Stimulated activated CD4-positive, alpha-beta T cell treated with anti-CD3 and anti-CD28 coated beads, TNF-alpha, amount 100 ng/mL, for 1 hour (primary cell): ENCODE measurements at places on chromosomes 11 and 22.

- no peak for DNase-seq
Observed at GRCh38 chr22:31085928-31086327, 4.8 kb downstream of the SMTN start.

- DNase-seq: no peak
Observed at GRCh38 chr22:22812031-22812905, 75.3 kb upstream of the IGLL5 start.

GRCh38 chr11:65576867-65577755 is 1.3 kb downstream of the EHBP1L1 start:
- no peak for DNase-seq

DNA sequence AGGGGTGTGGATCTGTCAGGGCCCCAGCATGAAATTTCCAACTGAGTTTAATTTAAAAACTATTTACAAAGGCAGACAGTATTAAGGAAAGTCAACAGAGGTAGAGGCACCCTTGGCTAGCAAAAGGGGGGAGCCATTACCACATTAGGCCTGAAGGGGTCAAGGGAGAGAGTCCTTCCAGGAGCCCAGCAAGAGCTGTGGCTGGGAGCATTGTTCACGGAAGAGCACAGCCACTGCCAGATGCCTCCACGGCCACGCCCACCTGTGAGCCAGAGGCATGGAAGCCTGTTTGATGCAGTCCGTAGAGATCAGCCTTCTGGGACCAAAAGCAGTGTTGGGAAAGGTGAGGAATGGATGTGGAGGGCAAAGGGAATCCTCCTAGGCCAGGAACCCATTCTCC is 102.6 kb downstream of the GALNT18 start:
- no peak for DNase-seq

DNA sequence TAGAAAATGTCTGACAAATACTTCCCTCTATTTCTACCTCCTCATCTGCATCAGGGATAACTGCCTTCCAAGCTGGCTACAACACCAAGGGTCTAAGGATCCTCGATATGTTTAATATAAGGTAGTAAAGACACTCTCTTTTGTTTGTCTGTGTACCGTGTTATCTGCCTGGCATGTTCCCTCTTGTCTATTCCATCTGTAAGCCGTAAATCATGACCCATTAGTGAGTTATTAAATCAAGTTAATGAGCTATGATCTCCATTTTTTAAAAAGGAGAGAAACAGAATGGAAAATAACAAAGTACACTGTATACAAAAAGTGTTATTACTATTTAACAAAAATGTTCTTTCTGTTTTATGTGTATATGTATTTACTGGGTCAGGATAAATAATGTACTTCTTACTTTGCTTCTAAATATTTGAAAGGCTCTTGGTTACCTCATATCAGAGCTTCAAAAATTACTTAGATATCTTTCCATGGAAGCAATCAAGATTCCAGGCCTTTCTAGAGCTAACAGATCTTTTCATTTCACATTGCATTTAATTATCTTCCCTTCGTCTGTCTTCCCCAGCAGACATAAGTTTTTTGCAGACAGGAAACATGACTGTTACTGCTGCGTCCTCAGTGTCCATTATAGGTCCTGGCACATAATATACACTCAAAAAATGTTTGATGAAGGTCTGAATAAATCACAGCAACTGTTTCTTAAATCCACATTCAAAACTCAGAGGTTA is 342.6 kb upstream of the CCDC90B start:
- no peak for DNase-seq

DNA sequence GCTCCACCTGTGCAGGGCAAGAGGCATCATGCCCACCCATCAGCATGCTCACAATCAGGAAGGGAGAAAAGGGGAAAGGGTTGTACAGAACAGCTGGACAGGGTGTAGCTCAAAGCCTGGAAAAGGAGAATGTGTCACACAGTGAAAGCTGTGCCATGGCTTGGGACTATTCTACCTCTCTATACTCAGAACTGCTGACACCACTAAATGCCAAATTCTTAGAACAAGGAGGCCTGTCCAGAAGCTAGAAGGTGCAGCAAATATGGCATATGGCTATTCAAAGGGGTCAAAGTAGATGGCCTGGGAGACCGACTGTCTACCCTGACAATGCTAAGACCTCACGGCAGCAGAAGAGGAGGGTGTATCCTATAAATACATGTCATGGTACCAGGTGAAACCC is 12.8 kb downstream of the HPS4 start:
- DNase-seq: no peak

- no peak for DNase-seq
Observed at GRCh38 chr11:112780351-112781087, 180.7 kb upstream of the NCAM1 start.

GRCh38 chr11:12402025-12402424 is 24.7 kb downstream of the PARVA start:
- DNase-seq: no peak

DNA sequence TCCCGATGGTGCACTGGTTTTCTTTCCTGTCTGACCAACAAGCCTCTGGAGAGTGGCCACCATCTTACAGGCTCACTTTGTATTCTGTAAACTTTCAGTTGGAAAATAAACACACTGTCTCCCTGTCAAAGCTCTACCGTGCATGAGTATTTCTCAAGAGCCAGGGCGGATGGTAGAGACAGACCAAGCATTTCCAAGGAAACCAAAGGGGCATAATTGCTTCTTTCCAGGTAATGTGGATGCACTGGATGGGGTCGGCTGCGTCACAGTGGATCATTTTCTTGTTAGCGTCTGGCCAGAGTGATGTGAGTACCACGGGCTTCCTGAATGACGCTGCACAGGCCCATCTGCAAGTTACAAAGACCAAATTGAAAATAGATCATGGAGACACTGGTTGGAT is 5.1 kb upstream of the SEZ6L start:
- no peak for DNase-seq

- no peak for DNase-seq
Observed at GRCh38 chr11:93169950-93170561, 27.7 kb downstream of the SLC36A4 start.

- DNase-seq: no peak
Observed at GRCh38 chr11:73422886-73423285, 46.7 kb downstream of the RELT start.

DNA sequence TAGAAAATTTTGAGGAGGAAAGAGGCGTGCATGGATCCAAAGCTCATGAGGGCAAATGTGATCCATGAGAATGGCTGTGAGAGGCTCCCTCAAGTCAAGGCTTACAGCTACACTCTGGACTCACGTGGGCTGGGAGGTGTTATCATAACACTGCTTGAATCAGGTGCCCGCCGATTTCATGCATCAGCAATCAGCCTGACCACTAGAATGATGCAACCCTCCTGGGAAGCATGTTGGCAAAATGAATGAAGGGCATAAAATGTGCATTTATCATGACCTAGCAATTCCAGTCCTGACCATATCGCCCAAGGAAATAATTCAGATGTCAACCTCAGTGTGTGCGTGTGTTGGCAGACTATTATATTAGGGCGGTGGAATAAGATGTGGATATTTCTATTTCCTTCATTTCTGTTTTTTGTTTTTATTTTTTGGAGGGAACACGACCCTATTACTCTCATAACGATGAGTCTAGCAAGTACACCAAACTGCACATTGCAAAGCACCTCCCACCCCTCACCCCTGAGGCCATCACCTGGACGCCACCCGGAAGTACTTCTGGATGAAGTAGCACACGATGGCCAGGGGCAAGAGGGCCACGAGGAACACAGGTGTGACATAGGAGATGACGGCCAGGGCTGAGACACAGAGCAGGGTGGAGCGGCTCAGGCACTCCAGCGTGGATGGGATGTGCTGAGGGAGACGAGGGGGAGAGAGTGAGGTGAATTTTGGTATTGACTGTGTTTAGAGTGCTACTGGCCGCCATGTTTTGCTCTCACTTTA is 15.7 kb upstream of the KCNJ11 start:
- DNase-seq: no peak

- DNase-seq: no peak
Observed at GRCh38 chr11:17730608-17731462, 3.7 kb upstream of the KCNC1 start.

GRCh38 chr11:76997512-76997911 is 36.7 kb upstream of the B3GNT6 start:
- DNase-seq: no peak

GRCh38 chr11:69640995-69641581 is at the start of gene CCND1:
Gene CCND1, plus strand, starts transcription at chr11:69641156. Its CDS starts 158 bp downstream, at chr11:69641314.
- DNase-seq: no peak
